Stimulated activated naive CD8-positive, alpha-beta T cell treated with anti-CD3 and anti-CD28 coated beads, Interleukin-15, Interleukin-2, amounts not matched to agents 100 U/mL and 50 U/mL, for 24 hours (primary cell): ENCODE measurements at places on chromosomes 5 and 9.
A peak's percentile ranks its signal among the peaks of the same experiment; 100 is the strongest.

DNA sequence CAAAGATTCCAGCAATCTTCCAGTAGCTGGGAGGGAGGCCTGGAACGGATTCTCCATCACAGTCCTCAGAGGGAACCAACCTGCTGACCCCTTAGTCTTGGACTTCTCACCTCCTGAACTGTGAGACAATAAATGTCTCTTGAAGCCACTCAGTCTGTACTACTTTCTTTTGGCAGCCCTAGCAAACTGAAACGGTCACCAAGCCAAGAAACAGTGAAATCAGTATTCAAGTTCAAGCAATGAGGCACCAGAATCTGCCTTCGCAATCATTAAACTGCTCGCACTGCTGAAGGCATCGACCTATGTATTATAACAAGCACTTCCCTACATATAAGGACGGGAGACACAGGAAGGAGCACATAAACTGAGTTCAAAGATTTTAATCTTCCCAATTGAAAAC lies 120.6 kb upstream of the PUM3 start:
- DNase-seq = no peak

DNA sequence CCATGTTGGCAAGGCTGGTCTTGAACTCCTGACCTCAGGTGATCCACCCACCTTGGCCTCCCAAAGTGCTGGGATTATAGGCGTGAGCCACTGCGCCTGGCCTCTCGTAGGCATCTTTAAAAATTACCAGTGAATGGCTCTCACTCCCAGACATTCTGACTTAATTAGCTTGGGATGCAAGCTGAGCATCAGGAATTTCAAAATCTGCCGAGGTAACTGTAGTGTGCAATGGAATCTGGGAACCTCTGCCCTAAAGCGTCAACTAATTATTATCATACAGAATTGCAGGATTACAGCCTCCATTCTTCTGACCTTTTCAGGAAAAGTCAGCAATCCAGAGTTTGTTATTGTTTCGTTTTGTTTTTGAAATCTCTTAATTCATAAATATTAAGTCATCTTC lies 213.4 kb upstream of the DMAC1 start:
- no peak for DNase-seq

DNA sequence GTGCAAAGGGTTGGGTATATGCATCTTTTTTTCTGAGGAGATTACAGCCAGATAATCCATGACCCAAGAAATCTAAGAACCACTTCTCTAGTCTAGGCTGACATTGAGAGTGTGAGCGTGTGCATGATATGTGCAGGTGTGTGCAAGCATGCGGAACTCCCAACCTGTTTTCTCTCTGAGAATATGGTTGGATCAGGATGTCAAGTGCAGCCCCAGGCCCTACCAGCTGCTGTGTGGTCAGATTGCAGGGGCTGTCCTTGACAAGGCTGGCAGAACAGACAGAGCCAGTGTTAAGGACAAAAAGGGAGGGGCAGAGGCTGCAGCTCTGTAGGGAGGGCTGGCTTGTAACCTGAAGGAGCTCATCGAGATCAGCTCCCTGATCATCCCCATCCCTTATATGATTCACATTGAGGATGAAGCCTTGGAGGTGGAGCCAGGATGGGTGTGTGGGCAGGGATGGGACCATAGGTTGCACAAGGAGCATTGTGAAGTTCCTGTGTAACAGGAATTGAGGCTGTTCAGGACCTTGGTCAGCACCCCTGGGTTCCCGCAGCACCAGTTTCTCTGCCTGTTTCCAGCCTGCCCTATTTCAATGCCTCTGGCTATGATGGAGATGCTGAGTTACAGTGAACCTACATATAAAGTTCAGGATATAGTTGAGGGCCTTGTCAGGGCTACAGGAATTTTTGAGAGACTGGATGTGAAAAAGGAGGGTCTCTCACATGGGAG lies 52.6 kb upstream of the ARAP3 start:
- peak; percentile 35 for DNase-seq

- no peak for DNase-seq
Observed at GRCh38 chr5:82816926-82817325, 260.3 kb downstream of the TMEM167A start.

DNA sequence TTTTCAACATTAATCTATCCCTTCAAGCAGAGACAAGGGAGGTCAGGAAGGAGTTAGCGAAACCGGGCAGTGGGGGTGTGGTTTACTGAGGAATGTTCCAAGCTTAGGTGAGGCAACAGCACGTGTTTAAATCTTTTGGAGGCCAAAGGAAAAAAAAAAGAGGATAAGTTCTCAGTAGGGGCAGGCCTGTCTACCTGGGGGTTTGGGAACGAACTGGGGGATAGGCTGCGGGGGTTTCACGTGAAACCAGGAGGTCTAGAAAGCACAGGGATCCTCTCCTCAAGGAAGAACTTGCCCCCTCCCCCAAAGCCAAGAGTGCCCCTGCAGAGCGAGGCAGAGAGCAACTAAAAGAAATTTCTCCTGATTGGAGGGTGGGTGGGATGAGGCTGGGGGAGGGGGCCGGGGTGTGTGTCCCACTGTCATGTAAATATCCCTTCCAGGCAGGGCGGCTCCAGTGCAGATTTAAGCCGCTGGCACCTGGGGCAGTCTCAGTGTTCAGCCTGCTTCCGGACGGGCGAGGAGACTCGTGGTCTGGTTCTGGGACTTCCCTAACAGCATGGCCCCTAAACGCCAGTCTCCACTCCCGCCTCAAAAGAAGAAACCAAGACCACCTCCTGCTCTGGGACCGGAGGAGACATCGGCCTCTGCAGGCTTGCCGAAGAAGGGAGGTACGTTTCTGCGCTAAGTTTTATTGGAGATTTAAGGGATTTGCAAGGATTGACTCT lies 5.5 kb upstream of the SET start:
- peak; percentile 65 for DNase-seq

GRCh38 chr9:101601904-101602765 lies 7.4 kb upstream of the PPP3R2 start:
- DNase-seq = no peak

DNA sequence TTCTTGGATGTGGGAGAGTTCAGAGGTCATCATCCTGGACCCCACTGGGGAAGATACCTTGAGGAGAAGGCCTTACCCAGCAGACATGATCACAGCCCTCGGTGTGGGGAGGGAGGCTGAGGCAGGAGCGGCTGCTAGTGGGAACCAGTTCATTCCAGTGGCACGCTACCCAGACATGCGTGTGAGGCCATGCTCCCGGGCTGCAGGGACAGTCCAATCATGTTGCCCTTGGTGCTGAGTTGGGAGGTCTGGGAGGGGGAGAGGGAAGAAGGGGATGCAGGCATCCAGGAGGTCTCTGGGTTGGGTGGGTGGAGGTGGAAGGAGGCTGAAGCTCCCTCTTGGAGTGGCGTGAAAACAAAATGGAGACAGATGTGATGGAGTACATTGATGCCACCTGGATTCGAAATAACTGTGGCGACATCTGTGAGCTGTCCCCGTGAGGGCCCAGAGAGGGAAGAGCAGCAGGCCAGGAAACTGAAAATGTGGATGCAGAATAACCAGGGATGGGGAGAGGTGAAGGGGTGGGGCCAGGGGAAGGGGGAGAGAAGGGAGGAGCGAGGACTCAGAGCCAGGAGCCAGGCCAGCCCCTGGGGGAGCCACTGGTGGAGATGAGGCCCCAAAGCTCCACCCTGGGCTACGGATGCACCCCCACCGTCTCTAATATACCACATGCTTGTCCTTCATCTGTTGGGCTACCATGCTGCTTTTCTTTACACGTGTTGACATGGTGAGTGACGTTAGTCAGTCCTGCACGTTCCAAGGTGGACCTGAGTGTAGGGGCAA lies 16.2 kb downstream of the NDUFS6 start:
- DNase-seq = no peak

DNA sequence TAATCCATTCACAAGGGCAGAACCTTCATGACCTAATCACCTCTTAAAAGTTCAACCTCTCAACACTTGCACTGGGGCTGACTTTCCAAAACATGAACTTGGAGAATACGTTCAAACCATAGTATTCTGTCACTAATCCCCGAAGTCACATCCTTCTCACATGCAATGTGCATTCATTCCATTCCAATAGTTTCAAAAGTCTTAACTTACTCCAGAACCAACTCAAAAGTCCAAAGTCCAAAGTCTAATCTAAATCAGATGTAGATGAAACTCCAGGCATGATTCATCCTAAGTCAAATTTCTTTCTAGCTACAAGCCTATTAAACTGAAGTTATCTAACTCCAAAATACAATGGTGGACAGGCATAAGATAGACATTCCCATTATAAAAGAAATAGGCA lies 21.7 kb upstream of the ADAMTSL1 start:
- DNase-seq = no peak

GRCh38 chr9:6549106-6549800 lies 96.3 kb downstream of the GLDC start:
- no peak for DNase-seq

GRCh38 chr9:84024041-84024575 lies 43.5 kb downstream of the RMI1 start:
- DNase-seq = no peak

DNA sequence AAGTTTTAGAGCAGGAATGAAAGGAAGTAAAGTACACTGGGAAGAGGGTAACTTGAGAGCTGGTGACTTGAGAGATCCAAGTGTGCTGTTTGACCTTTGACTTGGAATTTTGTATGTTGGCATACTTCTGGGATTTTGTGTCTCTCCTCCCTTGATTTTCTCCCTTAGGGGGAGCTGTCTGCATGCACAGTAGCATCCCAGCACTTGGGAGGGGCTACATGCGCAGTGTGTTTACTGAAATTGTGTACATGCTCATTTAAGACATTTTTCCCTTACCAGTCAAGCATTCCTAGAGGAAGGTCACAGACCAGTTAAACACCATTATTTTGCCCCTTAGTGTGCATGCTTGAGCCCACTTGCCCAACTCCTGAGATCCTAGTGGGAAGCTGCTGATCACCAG lies 120.1 kb downstream of the ZNF622 start:
- no peak for DNase-seq

DNA sequence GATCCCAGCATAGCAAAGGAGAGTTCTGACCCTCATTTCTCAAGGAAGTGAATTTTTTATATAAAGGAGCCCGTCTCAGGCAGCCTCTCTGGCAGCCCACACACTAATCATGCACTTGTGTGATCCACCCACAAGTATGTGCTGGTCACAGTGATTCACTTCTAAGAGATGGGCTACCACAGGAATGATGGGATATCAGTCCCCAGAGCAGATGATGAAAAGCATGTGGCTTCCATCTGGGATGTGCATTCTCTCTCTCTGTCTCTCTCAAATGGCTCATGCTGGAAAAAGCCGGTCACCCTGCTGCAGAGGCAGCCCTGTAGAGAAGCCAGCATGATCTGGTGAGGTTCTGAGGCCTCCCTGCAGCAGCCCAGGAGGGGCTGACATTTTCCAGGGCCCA lies 74.2 kb upstream of the ADCY2 start:
- DNase-seq = no peak

GRCh38 chr5:3715062-3715461 lies 119.4 kb downstream of the IRX1 start:
- DNase-seq = no peak

DNA sequence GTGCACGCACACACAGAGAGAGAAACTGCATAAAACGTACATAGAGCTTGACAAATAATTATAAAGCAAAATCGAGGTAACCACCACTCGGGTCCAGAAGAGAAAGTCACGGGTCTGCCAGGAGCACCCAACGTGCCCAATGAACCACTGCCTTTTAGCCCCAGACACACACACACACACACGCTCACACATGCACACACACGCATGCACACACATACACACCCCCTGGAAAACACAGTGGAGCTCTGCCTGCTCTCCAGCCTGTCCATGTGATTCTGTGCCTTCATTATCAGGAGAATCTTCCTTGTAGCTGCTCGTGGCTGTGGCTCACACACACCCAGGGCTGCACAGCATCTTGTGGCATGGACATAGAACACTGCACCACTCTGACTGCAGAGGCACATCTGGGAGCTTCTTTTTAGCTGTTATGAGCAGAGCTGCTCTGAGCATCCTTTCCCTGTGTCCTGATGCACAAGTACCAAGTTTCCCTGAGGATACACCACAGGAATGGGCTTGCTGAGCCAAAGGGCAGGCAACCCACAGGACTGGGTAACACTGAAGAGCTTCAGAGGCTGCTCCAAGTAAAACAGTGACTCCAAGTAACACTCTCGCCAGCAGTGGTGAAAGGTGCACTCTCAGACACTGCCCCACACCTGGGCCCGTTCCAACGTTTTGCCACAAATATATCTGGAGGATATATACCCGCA lies 58.9 kb downstream of the CAMSAP1 start:
- DNase-seq = no peak

DNA sequence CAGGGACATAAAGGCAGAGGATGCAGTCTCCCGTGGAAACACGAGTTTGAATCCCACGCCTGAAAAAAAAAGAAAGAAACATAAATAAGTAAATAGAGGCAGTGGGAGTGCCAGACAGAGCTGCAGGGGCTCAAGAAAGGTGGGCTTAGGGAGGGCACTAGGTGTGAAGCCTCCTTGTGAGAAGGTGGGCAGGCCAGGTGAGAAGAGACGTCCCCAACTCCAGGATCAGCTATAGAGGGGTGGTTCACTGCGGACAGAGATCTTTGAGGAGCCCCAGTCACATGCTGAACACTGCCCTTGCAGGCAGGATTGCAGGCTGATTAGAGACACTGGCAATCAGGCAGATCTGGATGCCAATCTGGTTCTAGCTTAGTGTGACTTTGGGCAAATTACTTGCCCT lies 172.1 kb downstream of the RGS3 start:
- no peak for DNase-seq

DNA sequence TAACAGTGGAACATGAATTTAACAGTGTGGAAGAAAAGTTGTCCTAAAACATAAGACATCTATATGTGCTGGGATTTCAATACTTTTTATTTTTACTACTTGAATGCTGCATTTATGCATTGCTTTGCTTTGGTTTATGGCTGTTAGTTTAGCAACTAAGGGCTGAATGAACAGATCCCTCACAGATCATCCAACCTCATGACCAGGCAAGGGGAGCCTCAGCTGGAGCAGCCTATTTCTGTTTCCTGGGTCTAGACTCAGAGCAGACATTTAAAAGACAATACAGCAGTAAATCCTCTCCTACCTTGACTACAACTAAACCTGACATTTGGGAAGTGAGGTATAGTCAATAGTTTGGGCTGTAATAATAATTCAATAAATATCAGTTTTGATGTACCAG lies 163.3 kb downstream of the AUH start:
- DNase-seq = no peak
